ENCODE measurements at places on chromosomes 6 and 20. TPM values are rescaled to one million over a fixed set of nuclear protein-coding genes. Genes with fewer than 3 reads are reported as not detected.

DNA sequence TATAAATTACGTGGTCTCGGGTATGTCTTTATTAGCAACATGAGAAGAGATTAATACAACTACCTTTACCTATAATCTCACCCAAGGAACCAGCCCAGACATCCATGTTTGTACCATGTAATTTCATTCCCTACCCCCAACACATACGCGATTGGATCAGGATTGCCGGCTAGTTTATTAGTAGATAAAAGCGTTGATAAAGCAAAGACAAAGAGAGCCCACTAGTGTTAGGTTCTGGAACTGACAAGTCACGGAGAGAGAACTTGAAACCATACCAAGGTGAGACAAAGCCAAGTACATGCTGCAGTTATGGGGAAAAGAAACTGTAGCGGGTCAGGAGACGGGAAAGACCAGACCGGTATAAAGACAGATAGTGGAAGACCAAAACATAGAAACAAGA, 37.4 kb upstream of the FAM135A start:
- H3K4me3 ChIP-seq: no peak overlapping the region
- peaks cover 8% of the 10 kb centered on the region for H3K4me1 ChIP-seq
- no peak for DNase-seq
- H3K27ac ChIP-seq: no peak overlapping the region

GRCh38 chr20:59350330-59351156, 50.1 kb downstream of the EDN3 start:
- peaks cover 24% of the 10 kb centered on the region for H3K27me3 ChIP-seq
- no peak overlapping the region for H3K4me3 ChIP-seq
- H3K27ac ChIP-seq: peak overlapping the region; percentile 28
- no peaks in the 10 kb centered on the region for H3K36me3 ChIP-seq

GRCh38 chr20:9440892-9441291, 73.5 kb upstream of the LAMP5 start:
- H3K27ac ChIP-seq: no peak overlapping the region
- no peak for DNase-seq
- peaks cover 48% of the 10 kb centered on the region for H3K36me3 ChIP-seq
- no peak overlapping the region for H3K4me3 ChIP-seq
- H3K27me3 ChIP-seq: no peaks in the 10 kb centered on the region
- no peaks in the 10 kb centered on the region for H3K4me1 ChIP-seq

The LTA gene
- not detected for total RNA-seq

The DNPH1 gene
- 52.3 TPM for total RNA-seq

- peaks cover 28% of the 10 kb centered on the region for H3K36me3 ChIP-seq
- H3K4me3 ChIP-seq: no peak overlapping the region
- no peak for DNase-seq
- H3K27me3 ChIP-seq: no peaks in the 10 kb centered on the region
These were observed 26.7 kb downstream of the RBCK1 start for GRCh38 chr20:434661-435419.

DNA sequence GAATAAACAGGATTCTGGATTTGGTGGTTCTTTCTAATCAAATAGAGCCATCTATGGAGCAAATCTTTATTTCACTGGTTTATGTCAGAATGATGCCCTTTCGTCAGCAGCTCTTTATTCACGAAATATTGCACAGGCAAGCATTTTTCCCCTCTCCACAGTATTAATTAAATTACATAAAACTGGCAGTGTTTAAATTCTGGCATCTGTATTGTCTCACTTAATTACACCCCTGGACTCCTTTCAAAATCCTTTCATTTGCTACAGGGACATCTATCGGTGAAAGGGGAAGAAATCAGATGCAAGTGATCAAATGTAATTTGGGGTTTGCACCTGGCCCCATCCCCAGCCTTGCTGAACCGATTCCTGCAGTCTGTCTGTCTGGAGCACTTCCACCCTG, 801.9 kb downstream of the QKI start:
- DNase-seq: no peak
- H3K36me3 ChIP-seq: no peaks in the 10 kb centered on the region
- no peak overlapping the region for H3K4me3 ChIP-seq

The TMEM181 gene
- 23.6 TPM for total RNA-seq

DNA sequence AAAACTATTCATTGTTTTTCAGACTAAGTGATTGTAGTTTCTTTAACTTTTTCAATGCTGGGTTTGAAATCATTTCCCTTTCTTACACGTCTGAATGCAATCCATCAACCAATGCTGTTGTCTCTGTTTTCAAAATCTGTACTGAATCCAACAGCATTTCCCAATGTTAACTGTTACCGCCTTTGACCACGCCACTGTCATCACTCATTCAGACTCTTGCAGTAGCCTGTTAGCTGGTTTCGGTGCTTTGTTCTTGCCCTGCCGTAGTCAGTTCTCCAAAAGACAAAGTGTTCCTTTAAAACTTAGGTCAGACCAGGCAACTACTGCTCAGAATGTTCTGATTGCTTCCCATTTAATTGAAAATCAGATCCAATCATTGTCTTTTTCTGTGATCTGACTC, 131.3 kb downstream of the PLCB4 start:
- H3K36me3 ChIP-seq: no peaks in the 10 kb centered on the region
- no peak overlapping the region for H3K27ac ChIP-seq
- peaks cover 22% of the 10 kb centered on the region for H3K4me1 ChIP-seq
- DNase-seq: no peak
- no peaks in the 10 kb centered on the region for H3K27me3 ChIP-seq

DNA sequence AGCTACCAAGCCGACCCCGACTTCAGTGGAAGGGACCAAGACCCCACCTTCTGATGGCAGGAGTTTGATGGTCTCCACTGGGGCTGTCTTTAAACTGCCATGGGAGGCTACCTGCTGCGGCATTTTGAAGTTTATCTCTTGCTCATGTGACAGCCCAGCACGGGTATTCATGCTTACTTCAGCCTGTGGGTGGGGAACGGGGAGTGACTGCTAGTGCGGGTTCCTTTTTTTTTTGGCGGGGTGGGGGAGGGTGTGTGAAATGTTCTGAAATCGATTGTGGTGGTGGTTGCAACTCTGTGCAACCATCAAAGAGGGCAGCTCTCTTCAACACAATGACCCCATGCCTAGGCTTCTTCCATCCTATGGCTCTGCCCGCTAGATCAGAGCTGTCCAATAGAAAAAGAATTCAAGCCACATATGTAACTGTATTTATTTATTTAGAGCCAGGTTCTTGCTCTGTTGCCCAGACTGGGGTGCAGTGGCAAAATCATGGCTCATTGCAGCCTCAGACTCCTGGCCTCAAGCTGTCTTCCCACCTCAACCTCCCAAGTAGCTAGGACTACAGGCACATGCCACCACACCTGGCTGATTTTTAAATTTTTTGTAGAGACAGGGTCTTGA, 53.7 kb downstream of the PPP1R16B start:
- no peak overlapping the region for H3K4me3 ChIP-seq
- DNase-seq: no peak
- no peaks in the 10 kb centered on the region for H3K36me3 ChIP-seq

The CYP24A1 gene
- 21.3 TPM for total RNA-seq

The TOP1 gene
- total RNA-seq: 78.6 TPM

DNA sequence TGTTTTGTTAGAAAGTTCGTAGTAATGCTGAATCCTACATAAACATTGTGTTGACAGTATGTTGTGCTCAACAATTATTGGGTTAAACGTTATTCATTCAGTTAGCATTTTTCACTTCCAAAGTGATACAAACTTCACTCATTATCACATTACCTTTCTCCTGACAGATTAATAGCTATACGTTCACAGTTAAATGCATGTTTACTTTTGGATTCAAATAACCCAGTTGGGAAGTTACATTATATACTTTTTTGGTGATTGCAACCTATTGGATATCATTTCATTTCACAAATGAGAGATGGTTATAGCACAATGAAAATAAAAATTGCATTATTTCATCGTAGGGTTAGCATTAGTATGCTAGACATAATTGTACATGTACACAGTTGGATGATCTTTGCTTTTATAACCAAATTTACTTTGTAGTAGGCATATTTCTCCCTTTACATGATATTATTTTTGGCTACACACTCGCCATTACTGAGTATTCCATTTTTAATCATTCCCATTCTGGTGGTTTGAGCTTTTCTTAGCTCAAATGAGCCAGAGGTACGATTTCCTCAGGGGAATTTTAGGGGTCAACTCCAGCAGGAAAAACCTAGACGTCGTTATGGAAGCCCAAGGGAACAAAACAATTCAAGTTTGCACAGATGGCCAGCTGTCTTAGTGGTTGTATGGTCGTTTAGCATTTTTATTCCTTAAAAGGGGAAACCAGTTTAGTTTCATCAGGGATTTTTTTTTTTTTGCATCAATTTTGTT, 2.1 kb upstream of the HIVEP1 start:
- no peaks in the 10 kb centered on the region for H3K27me3 ChIP-seq
- H3K4me1 ChIP-seq: peaks cover 41% of the 10 kb centered on the region
- peak overlapping the region; percentile 100 for H3K27ac ChIP-seq

DNA sequence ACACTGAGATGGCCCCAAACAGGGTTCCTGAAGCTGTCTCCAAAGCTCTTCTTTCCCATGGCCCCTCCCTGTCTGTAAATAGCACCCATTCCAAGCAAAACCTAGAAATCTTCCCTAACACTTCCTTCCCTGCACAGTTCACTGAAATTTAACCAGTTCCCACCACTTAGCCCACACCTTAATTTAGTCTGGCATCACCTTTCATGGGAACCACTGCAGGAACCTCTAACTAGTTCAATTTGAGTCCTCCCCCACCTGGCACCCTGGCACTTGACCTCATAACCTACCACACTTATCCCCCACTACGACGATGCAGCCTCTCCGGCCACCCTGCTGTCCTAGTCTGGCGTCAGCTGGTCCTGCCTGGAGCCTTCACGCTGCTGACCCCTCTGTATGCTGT, 278.7 kb downstream of the GMDS start:
- no peak overlapping the region for H3K4me3 ChIP-seq
- no peaks in the 10 kb centered on the region for H3K36me3 ChIP-seq
- H3K4me1 ChIP-seq: peaks cover 28% of the 10 kb centered on the region
- no peaks in the 10 kb centered on the region for H3K27me3 ChIP-seq
- no peak overlapping the region for H3K27ac ChIP-seq
- DNase-seq: no peak

- H3K36me3 ChIP-seq: no peaks in the 10 kb centered on the region
- no peaks in the 10 kb centered on the region for H3K27me3 ChIP-seq
- no peak for DNase-seq
These were observed 904.5 kb downstream of the GRIK2 start for GRCh38 chr6:102298051-102298450.

GRCh38 chr20:64079273-64080012, at the start of gene RGS19:
Gene RGS19 (minus strand): TSS chr20:64079518. CDS start chr20:64076886, 2,632 bp downstream.
- peak; percentile 58 for DNase-seq
- peaks cover 17% of the 10 kb centered on the region for H3K4me1 ChIP-seq
- H3K4me3 ChIP-seq: peak within 1 kb of the TSS; percentile 71
- H3K27ac ChIP-seq: no peak within 1 kb of the TSS

GRCh38 chr20:12570371-12570770, 438.4 kb upstream of the SPTLC3 start:
- no peak for DNase-seq
- no peak overlapping the region for H3K27ac ChIP-seq
- H3K36me3 ChIP-seq: no peaks in the 10 kb centered on the region
- H3K4me1 ChIP-seq: peaks cover 21% of the 10 kb centered on the region

The GRM1 gene
- total RNA-seq: 0.16 TPM

The TREML2 gene
- total RNA-seq: not detected

DNA sequence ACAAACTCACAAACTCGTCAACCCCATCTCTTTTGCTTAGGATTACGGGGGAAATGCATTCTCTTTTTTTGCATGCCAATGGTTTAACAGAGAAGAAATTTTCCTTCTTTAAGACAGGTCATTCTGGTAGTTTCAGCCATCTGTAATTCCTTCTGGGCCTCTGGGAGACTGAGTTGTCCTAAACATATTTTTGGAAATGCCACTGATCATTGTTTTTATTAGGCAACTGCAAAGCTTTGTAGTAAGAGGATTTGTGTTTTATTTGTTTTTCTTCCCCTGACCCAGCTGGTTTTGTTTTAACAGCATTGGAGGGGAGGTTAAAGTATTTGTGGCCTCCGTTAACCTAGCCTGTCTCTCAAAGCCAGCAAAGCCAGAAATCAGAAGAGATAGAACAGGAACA, 73.1 kb upstream of the ISM1 start:
- H3K27me3 ChIP-seq: no peaks in the 10 kb centered on the region
- no peak overlapping the region for H3K4me3 ChIP-seq
- H3K36me3 ChIP-seq: peaks cover 32% of the 10 kb centered on the region
- H3K4me1 ChIP-seq: peaks cover 23% of the 10 kb centered on the region

The NKX2-2 gene
- total RNA-seq: not detected

GRCh38 chr6:78744144-78744543, 123.2 kb upstream of the IRAK1BP1 start:
- no peak overlapping the region for H3K4me3 ChIP-seq
- DNase-seq: no peak
- no peaks in the 10 kb centered on the region for H3K4me1 ChIP-seq
- no peaks in the 10 kb centered on the region for H3K27me3 ChIP-seq

DNA sequence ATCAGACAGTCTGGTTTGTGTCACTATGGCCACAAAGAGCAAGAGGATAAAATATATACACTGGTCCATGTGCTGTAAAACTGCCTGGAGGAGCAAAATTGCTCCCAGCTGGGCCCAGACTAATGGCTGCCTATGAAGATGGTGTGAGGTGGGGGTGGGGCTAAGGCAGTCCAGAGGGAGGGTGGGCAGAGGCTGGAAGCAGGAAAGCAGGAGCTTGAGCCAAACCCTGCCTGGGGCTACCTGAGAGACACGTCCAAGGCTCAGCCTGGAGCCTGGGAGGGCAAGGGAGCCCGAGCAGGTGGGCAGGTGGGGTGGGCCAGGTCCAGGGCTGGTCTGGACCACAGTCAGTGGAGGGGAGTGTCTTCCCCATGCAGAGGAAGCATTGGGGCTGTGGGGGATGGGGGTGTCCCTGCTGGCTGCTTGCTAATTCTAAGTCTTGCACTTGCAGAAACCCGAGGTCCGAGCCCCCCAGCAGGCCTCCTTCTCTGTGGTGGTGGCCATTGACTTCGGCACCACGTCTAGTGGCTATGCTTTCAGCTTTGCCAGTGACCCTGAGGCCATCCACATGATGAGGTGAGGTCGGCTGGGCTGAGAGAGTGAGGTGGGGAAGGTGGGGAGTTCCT, 9.5 kb downstream of the HSPA12B start:
- no peak overlapping the region for H3K27ac ChIP-seq
- DNase-seq: no peak
- peaks cover 10% of the 10 kb centered on the region for H3K4me1 ChIP-seq
- H3K4me3 ChIP-seq: no peak overlapping the region
- H3K27me3 ChIP-seq: peaks cover 35% of the 10 kb centered on the region
- H3K36me3 ChIP-seq: peaks cover 9% of the 10 kb centered on the region

The PBOV1 gene
- total RNA-seq: not detected

The CGA gene
- not detected for total RNA-seq

GRCh38 chr6:114310053-114310452, 32.8 kb downstream of the HS3ST5 start:
- no peak overlapping the region for H3K27ac ChIP-seq
- H3K36me3 ChIP-seq: no peaks in the 10 kb centered on the region
- H3K27me3 ChIP-seq: no peaks in the 10 kb centered on the region
- no peak for DNase-seq
- H3K4me3 ChIP-seq: no peak overlapping the region

Measured in mesothelial cell of epicardium (in vitro differentiated cells).